ENCODE measurements at places on chromosomes 2 and 18.

DNA sequence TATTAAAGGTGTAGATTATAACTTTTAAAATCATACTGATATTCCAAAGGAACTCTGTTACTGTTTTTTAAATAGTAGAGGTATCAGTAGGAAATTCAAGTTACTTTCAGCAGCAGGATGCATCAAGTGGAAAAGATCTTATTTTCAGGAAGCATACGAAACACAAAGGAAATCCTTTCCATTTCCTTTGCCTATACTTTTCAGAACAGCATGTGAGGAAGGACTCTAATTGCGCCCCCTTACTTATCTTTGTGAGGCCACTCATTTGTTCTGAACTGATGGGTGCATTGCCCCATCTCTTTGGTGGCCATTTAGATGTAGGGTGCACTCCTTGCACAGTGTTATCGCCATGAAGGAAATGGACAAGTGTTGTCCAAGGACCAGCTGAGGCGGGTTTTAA lies 145.3 kb downstream of the BABAM2 start:
- no peak for DNase-seq

GRCh38 chr18:50034029-50034428 lies 160.9 kb downstream of the MYO5B start:
- no peak for DNase-seq

DNA sequence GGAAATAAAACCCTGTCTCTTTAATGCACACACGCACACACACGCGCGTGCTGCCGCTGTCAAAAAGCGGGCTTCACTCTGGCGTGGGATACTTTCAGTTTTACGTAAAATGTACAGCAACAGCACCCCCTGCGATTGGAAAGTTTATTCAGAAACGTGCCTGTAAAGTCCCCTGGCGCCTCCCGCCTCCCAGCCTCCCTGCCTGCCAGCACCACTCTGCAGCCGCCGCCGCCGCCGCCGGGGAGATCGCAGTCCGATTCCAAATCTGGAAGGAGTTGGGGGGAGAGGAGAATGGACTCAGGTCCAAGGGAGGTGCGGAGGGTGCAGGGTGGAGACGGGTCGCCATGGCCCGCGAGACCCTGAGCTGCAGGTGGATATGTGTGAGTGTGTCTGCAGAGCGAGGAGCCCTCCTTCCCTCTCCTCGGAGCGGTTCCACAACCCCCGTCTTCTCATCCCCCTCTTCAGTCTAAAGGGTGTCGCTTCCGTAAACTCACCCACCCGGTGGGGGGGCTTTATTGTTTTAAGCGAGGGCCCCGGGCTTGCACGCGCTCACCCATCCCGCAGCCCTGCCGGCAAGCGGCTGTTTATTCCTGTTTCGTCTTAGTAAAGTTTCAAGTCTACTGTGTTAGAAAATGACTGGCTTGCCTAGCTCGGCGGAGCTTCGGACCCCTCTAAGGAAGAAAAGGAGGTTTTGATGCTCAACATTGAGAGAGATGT lies 1.8 kb upstream of the BCL11A start:
- peak; percentile 74 for DNase-seq

DNA sequence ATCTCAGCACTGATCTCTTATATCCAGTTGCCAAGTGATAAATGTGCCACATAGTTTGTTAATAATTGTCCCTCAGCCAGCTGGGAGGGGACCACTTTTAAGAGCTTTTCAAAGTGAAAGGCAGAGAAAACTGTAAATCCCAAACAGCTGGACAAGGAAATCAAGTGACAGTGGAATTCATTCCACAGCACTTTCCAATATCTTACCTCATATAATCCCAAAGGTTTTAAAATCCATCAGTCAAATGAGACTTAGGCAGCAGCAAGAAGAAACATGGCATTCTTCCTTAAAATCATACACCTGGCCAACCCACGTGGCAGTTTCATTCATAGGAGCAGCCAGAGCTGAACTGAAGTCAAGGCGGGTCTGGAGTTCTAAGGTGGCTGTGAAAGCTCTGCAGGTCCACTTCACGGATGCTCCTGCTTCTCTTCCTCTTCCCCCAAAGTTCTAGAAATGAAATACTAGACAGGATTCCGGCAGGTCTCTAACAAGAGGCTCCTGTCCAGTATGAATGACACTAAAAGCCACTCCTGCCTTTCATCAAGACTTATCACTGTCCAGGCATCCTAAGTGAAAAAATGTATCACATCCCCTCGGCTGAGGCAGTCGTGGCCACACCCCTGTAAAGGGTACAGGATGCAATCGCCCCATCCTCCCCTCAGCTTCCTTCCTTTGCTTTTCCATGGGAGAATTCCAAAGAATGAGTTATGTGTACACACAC lies 190.4 kb upstream of the STK17B start:
- DNase-seq, result no peak

GRCh38 chr2:207318181-207318628 lies 152.5 kb upstream of the KLF7 start:
- DNase-seq, result no peak

- no peak for DNase-seq
These were observed 130.9 kb upstream of the SMAD7 start for GRCh38 chr18:49081511-49082155.

- DNase-seq, result no peak
These were observed 53.2 kb upstream of the CUL3 start for GRCh38 chr2:224638301-224638823.

DNA sequence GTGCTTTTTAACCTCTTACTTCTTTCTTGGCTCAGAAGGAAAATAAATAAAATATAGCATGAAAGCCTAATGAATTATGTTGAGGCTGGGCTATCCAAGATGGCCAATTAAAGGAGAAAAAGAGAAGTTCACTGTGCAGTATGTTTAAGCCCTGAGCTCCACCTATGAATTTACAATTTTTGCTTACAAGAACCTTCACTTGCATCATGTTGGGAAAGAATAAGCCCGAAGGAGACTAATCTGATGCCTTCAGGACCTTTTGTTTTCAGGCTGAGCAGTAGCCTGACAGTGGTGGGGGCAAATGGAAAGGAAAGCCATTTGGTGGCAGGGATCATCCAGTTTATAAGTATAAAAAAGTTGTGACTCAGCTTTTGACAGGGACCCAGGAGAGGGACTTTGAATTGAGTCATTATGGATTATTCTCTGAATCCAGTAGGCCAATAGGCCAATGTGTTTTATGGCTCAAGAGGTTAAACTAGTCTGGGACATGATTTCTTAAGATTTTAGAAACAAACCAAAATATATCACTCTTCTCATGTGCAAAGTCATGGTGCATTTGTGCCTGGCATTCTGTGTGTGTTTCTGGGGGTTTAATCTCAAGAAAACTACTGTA lies 56.9 kb downstream of the E2F6 start:
- DNase-seq, result no peak

DNA sequence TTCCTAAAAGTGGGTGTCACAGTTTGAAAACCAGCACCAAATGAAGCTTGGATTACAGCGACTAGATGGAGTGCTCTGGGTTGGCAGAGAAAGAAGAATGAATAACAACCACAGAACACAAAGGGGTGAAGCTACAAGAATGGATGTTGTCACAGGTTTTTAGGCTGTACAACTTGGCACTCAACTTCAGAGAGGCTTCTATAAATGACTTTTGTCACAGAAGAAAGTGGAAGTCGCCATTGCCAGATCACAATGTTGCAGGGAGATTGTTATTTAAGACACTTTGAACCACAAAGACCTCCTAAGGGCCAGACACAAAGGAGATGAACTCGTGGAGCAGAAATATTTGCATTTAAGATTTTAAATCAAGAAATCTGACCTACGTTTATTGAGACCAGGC lies 354.2 kb downstream of the CDH7 start:
- no peak for DNase-seq

DNA sequence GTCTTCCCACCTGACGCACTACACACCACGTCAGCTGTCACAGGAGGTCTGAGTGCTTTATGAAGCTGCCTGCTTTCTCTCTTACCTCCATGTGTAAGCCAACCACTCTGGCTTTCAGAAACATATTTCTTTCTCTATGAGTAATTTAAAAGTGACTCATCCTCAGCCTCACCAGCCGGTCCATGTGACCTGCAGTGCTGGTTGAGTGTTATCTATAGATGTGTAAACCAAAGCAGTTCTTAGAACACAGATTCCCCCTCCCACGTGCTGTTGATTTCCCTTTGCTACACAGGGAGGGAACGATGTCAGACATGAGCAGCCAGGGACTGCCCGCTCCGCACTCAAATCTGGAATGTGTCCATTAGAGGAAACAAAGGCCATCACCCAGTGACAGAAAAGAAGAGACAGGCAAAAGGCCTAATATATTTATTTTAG lies 157.8 kb downstream of the BCL2 start:
- DNase-seq, result no peak

DNA sequence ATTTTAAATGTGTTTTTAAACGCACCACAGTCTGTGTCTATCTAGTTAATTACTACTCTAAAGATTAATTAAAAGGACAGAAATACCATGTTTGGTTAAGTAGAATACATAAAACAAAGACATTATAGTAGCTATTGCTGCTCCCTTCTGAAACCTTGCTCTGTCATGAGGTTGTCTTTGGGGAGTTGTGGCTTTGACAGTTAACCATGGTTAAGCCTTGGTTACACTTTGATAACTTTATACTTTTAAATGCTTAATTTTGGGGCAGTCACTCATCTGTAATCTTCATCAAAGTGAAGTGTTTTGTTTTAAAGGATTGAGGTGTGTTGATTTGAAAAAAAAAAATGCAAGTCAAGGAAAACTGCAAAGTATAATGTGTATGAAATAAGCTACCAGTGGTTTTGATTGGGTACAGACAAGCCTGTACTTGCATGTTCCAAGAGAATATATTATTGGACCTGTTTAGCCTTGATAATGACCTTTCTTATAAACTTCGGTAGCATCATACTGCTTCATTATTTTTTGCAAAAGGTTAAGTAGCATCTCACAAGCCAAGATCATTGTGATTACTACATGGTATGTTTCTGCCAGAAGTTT lies 29.8 kb upstream of the TBR1 start:
- DNase-seq, result no peak

DNA sequence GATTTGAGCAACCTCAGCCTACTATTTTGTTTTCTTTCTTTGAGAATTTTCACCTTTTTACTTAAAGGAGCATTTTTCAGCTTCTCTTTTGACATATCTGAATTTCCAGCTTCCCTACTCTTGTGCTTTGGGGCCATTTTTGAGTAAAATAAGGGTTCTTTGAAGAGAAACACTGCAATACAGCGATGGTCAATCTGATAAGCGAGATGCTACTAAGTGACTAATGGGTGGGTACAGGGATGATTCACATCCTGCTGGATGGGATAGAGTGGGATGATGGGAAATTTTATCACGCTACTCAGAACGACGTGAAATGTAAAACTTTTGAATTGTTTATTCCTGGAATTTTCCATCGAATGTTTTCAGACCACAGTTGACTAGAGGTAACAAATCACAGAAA lies 211.5 kb downstream of the TMEM247 start:
- no peak for DNase-seq

GRCh38 chr2:97849881-97850528 lies 136.6 kb downstream of the ZAP70 start:
- DNase-seq, result no peak

DNA sequence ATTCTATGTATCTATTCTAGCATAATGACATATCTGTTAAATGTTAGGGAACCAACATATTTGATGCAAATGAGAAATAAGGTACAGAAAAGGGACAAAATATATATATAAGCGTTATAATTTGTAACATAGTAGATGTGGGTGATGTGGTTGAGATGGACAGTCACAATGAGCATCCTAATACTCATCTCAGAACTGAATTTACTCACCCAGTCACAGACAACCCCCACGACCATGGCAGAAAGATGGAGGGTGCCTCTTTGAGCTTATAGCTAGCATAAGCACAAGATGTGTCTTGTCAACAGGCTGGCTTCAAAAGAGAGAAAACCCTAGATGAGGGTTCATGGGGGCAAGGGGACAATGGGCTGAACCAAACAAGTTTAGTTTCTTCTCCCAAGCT lies 9.1 kb upstream of the DSG3 start:
- no peak for DNase-seq

GRCh38 chr2:71609958-71610357 lies 156.6 kb downstream of the DYSF start:
- DNase-seq, result peak; percentile 25

- no peak for DNase-seq
These were observed 20.1 kb upstream of the SLC39A10 start for GRCh38 chr2:195636890-195637289.

- no peak for DNase-seq
These were observed 34.0 kb downstream of the TSHZ1 start for GRCh38 chr18:75244351-75245313.

DNA sequence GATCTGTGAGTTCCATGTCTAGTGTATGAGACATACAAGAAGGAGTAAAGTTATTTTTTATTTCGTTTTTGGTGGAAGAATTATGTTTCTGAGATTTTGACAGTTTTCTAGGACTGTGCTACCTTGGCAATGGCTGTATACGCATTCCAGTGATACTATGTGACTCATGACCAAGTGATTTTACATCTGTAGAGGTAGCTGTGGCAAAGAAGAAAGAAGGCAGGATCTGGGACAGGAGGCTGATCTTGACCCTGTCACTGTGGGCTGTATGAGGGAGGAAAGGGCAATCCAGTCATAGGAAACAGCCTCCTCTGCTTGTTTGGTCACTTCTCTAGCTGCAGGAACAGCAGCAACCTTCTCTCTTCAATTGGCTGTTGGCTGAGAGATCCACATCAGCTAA lies 44.0 kb upstream of the PDCL3 start:
- no peak for DNase-seq

- DNase-seq, result no peak
These were observed 219.3 kb downstream of the TTC32 start for GRCh38 chr2:19682493-19682892.

GRCh38 chr18:12309683-12310198 lies 1.7 kb downstream of the TUBB6 start:
- no peak for DNase-seq

DNA sequence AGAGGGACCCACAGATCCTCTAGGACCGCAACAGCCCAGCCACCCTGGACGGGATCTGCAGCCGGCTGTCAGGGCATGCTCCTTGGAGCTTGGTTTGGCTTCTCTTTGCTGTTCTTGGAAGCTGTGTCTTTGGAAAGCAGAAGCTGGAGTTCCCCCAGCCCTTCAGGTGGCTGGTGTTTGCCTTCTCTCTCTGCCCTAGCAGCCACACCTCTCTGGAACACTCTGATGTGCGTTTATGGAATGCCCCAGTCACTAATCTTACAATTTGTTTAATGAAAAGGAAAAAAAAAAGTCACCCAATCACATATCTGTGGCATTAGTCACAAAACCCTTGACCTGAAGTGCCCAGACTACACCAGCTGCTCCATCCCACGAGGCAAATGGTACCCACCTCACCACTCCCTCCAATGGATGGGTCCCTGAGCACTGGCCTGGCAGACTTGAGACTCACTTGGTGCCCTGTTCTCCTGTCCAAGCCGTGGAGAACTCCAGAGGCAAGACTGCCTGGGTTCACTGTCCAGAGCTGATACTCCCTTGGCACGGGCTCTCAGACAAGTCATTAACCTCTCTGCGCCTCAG lies 70.2 kb upstream of the DAPL1 start:
- no peak for DNase-seq

DNA sequence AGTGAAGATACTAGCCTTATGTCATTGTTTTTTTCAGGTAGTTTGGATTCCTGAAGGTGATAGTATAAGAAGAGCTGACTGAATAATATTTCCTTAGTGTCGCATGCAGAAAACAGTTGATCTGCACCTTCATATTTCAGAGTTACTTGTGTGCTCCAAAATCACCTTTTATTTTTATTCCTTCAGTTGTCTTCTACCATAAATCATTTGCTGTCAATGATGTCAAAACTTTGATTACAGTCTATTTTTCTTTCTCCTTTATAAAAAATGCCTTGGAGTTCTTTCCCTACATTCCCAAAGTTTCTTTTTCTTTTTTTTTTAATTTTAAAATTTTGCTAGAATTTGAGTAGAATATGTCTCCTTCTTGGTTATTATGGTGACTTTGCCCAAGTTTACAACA lies 142.3 kb downstream of the GULP1 start:
- DNase-seq, result no peak

Data from NCI-H1417 (cell line).